ENCODE measurements at places on chromosomes 5 and 9.

GRCh38 chr5:161851691-161852299 is 3.9 kb downstream of the GABRA1 start:
- peak; percentile 38 for DNase-seq

- no peak for DNase-seq
These were observed 1400.7 kb downstream of the CDH12 start for GRCh38 chr5:21452449-21452848.

- DNase-seq = no peak
These were observed 104.0 kb upstream of the SARDH start for GRCh38 chr9:133842174-133842573.

- DNase-seq = no peak
These were observed 19.3 kb downstream of the ISOC1 start for GRCh38 chr5:129113867-129114266.

DNA sequence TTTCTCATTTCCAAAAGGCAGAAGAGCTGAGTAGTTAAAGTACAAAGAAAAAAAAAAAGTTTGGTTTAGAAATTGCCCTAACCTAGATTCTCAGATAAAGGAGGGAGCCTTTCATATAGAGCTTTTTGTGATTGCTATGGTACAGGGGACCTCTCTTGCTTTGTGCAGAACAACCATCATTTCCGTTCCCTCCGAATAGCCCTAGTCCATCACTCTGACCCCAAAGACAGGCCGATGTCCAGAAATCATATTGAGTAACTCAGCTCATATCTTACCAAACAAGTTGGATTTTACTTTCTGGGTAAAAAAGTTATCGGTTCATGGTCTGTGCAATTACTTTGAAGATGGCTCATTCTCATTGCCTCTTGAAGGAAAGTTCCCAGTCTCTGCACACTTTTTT is 36.7 kb upstream of the COL15A1 start:
- DNase-seq = no peak

GRCh38 chr9:34957492-34958410 is at the start of gene PHF24:
Gene PHF24 (plus strand): TSS chr9:34958285. CDS start chr9:34971299, 13,014 bp downstream.
- no peak for DNase-seq

All from OCI-M1 (cell line).